Stimulated activated CD4-positive, alpha-beta T cell treated with anti-CD3 and anti-CD28 coated beads, Interleukin-1b, Interleukin-23, amount 100 ng/mL, for 48 hours (primary cell): ENCODE measurements at places on chromosomes 11 and 22.
A peak's percentile ranks its signal among the peaks of the same experiment; 100 is the strongest.

- DNase-seq: peak; percentile 48
These were observed 5.9 kb upstream of the PHF21A start for GRCh38 chr11:46127150-46127638.

DNA sequence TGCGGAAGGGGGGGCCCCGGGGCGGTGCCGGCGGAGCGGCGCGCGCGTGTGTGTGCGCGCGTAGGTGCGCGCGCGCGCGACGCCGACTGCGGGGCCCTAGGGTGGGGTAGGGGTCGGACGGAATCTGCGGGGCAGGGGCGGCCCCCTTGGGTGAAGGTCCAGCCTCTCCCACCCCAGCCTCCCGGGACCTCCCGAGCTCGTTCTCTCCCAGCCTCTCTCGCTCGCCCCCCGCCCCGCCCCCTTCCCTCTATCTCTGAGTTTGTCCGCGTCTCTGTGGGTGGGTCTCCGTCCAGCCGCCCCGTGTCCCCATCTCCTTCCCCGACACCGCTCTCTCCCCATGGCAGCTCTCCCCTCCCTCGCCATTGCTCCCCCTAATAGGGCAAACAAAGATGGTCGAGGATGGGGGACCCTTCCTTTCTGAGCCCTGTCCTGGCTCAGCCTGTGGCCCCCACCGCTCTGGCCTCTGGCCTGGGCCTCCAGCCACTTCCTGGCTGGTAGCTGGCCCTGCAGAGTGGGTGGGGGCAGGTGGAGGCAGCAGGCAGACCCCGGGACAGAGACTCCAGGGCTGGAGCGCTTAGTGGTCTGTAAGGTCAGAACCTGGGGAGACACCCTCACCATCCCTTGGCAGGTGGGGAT, 33.0 kb upstream of the PRR5 start:
- DNase-seq: no peak

GRCh38 chr11:94089341-94089740, 39.3 kb upstream of the PANX1 start:
- no peak for DNase-seq

- no peak for DNase-seq
These were observed 100.7 kb upstream of the BIRC3 start for GRCh38 chr11:102216433-102217075.

DNA sequence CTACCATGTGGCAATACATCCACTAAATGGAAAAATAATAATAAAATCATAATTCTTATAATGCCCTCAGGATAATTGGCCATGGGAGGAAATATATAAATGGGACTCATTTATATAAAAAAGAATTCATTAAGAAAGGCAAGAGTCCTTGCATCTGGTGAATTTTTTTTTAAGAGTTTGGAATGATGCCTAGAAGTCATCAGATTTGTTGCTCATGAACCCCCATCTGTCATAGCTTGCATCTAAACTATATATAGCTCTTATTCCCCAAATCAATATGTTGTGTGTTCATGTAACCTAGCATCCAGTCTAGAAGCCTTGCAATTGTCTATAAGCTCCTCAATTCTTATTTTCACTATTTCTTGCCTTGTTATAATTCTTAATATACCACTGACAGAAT, 75.9 kb downstream of the CADM1 start:
- no peak for DNase-seq

DNA sequence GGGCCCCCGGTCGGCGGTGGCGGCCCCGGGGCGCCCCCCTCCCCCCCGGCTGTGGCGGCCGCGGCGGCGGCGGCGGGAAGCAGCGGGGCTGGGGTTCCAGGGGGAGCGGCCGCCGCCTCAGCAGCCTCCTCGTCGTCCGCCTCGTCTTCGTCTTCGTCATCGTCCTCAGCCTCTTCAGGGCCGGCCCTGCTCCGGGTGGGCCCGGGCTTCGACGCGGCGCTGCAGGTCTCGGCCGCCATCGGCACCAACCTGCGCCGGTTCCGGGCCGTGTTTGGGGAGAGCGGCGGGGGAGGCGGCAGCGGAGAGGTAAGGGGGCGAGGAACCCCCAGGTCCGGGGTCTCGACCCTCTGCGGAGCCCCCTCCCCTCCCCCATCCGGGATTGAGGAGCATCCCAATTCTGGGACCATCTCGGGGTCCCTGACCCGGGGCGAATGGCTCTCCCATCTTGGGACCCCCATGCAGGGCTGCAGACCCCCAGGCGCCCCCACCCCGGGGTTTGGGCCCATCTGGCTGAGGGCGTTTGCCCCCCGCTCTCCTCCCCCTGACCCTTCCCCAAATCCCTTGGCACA, 431 bp downstream of the KMT2A start:
- DNase-seq: peak; percentile 54

DNA sequence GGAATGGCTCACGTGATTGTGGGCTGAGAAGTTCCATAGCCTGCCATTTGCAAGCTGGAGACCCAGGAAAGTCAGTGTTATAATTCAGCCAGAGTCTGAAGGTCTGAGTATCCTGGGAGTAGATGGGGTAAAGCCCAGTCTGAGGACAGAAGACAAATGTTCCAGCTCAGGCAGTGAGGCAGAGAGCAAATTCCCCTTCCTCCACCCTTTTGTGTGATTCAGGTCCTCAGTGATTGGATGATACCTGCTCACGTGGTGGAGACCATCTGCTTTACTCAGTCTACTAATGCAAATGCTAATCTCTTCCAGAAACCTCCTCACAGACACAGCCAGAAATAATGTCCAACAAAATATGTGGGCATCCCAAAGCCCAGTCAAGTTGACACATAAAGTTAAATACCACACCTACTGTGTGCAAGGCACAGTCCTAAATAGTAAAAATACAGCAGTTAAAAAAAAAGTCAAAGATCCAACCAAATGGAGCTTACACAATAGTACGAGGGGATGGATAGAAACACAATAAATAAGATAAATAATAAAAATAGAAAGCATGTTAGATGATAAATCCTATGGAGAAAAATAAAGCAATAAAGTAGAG, 13.2 kb upstream of the APOL6 start:
- DNase-seq: no peak

DNA sequence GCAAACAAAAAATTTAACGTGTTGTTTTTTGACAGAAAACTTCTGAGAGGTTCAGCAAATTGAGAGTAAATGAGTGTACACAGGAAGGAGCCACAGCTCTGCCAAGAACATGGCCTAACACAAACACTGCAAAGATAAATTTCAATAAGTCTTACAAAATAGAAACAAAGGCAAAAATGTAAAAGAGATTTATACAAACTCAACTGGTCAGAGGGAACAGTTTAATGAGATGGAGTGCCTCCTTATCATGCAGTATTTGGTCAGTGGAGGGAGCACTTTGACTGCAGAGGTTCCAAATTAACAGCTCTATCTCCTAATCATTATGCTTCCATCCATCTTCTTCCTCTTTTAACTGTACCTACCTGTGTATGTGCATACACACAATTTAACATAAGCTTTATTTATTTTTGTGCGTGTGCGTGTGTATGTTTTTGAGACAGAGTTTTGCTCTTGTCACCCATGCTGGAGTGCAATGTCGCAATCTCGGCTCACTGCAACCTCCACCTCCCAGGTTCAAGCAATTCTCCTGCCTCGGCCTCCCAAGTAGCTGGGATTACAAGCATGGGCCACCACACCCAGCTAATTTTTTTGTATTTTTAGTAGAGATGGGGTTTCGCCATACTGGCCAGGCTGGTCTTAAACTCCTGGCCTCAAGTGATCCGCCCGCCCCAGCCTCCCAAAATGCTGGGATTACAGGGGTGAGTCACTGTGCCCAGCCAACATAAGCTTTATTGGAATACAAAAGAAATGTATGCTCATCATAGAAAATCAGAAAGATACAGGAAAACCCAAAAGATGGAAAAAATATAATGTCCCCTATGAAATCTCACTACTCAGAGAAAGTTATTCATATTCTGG, 111.9 kb downstream of the MRTFA start:
- DNase-seq: no peak

DNA sequence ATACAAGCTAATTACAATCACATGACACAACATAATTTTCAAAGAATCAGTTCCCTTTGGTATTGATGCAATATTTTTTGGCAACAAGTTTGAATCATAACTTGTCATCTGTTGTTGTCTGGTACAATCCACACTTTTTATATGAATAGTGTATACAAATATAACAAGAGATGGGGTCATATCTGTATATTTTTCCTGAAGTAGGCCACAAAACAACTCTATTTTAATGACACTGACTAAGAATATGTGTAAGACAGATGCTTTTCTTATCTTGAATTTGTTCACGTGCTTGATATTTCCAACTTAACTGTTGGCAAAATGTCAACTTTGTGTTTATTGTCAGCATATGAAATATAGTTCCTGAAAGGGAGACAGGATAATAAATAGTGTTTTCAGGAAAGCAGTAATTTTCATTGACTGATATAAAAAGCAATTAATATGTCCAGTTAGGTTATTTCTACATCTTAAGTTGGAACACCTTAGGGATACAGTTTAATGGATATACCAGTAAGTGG, 27.9 kb downstream of the NOX4 start:
- DNase-seq: no peak

- no peak for DNase-seq
These were observed 8.7 kb downstream of the PRR5 start for GRCh38 chr22:44710474-44711240.

DNA sequence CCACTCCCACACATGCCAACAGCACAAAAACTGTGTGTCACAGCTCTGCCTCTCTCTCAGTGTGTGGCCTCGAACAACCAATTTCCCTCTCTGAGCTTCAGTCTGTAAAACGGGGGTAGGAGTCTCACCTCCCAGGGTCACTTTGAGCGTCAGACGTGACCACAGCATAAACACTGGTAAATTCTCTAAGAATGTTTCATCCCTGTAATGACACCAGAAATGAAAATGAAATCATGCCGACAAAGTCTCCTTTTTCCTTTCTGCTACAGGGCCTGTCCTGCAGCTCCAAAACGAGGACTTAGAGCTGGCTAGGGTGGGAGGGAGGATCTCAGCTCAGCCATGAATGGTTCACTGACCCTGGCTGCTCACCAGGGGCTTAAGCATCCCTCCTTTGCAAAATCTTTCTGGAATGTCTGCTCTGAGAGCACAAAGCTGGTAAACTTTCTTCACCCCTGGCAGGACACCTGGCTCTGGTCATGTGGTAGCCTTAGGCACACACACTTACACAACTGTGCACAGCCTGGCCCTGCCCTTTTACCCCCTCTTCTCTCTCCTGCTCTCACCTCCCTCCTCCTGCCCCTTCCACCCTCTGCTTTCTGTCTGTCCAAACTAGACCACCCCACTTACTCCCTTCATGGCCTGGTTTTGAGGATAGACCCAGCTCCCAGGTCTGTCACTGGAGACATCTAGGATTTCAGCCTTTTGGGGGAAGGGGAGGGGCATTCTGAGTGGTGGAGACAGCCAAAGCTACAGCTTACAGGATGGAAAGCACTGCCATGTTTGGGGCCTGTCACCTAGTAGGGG, 12.3 kb upstream of the TSKU start:
- DNase-seq: no peak

- DNase-seq: peak; percentile 49
These were observed at the start of gene LRRC10B for GRCh38 chr11:61507962-61508861. Gene LRRC10B, plus strand, starts transcription at chr11:61508749. Its CDS starts 250 bp downstream, at chr11:61508999.

DNA sequence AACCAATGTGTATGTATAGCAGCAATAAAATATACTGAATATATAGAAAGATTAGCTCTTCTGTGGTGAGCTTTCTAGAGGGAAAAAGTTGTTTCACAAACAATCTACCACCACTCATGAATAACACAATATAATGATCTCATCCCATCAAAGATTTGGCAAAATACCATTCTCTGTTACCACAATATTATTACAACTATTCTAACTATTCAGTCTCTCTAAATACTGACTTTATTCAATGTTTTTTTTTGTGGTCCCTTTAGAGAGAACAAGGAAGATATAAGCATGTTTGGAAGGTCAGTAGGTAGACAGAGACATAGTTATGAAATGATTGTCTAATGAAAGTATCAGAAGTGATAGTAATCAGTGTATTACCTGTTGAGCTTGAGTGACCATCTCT, 7.8 kb downstream of the CCDC90B start:
- DNase-seq: no peak

DNA sequence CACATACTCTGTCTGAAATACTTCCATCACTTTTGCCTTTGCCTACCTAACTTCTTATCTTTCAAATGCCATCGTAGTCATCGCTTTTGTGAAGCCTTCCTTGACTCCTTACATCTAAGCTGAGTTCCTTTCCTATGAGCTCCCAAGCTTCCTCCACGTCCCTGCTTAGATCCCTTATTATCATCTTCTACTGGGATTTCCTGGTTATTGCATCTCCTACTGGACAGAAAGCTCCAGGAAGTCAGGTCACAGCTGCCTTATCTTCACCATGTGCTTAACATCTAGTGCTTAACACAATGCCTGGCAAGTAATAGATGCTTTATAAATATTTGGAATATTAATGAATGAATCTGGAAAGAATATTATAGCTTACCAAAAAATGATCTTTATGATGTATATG, 5.9 kb downstream of the YPEL4 start:
- no peak for DNase-seq

- no peak for DNase-seq
These were observed 9.8 kb downstream of the YAP1 start for GRCh38 chr11:102119997-102120396.

DNA sequence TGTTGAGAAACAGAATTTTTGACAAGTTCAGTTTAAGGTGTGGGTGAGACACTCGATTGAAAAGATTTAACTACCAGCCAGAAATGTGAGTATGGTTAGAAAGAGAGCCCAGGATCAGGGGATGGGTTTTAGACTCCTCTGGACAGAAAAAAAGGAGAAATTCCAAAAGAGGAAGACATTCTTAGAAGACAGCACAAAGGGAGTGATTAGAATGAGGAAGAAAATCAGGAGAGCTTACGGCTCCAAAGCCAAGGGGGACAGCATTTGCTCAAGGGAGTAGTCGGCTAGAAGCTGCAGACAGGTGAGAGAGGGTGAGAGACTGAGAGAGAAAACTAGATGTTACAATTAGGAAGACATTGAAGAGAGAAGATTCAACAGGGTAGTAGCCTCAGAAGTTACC, 166.1 kb downstream of the ADAMTS15 start:
- DNase-seq: no peak

DNA sequence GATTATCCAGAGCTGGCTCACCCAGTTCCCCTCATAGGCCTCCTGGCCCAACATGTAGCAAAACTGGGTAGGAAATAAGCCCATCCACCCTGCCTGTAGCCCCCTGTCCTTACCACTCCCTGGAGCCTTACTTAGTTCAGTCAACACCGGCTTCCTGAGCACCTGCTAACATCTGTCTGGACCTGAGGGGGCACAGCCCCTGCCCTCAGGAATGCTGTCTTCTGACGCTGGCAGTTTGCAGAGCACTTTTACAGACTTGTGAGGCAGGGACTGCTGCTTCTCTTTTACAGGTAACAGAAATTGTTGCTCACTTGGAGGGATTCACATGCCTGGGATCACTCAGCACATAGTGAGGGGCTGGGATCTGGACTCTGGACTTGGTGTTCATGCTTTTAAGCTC, 152.0 kb upstream of the TBCEL start:
- no peak for DNase-seq

- peak; percentile 67 for DNase-seq
These were observed at the start of gene AP5B1 for GRCh38 chr11:65780770-65781151. Gene AP5B1, minus strand, starts transcription at chr11:65780976. Its CDS starts 385 bp downstream, at chr11:65780591.

DNA sequence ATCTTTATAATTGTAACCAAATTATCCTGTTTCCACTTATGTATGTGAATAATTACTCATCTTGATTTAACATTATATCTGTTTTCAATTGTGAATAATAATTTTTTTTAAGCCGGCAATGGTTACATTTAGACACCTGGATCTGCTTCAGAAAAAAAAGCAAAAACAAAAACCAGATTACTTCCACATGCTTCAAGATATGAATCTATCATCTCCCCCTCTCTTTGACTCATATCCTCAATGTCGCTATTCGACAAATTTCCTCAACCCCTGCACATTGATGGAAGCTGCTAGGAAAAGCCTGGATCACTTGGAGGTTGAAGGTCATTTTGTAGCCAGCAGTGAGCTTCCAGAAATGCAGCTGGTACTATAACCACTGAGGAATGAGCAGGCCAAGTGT, 42.7 kb downstream of the SLC1A2 start:
- DNase-seq: no peak
